ENCODE measurements at places on chromosomes 2 and 18. TPM values are rescaled to one million over a fixed set of nuclear protein-coding genes. Genes with fewer than 3 reads are reported as not detected.

DNA sequence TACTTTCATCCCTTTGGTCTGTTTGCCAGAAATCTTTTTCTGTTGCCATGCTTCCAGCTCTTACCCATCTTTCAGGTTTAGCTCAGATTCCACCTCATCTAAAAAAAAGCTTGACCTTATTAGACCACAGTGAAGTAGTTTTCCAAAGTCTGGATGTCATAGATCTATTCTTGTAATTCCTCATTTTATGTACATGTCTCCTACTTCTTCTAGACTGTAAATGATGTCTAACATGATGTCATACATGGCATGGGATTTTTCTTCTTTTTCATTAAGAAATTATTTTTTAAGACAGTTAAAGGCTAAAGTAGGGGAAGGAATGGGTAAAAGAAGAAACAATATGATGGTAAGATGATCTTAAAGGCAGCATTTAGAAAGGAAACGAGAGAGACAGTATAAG lies 11.3 kb downstream of the GLS start:
- DNase-seq: no peak
- peaks cover 38% of the 10 kb centered on the region for H3K36me3 ChIP-seq
- H3K4me1 ChIP-seq: peaks cover 64% of the 10 kb centered on the region
- peak overlapping the region; percentile 77 for H3K27ac ChIP-seq

GRCh38 chr2:100589527-100589926 lies 26.7 kb downstream of the PDCL3 start:
- no peak for DNase-seq
- peaks cover 33% of the 10 kb centered on the region for H3K4me1 ChIP-seq
- no peaks in the 10 kb centered on the region for H3K27me3 ChIP-seq
- no peaks in the 10 kb centered on the region for H3K36me3 ChIP-seq
- H3K27ac ChIP-seq: peak overlapping the region; percentile 11

GRCh38 chr2:96315005-96315399 lies 9.7 kb upstream of the SNRNP200 start:
- H3K4me3 ChIP-seq: no peak overlapping the region
- H3K36me3 ChIP-seq: no peaks in the 10 kb centered on the region
- DNase-seq: no peak
- H3K27ac ChIP-seq: no peak overlapping the region

DNA sequence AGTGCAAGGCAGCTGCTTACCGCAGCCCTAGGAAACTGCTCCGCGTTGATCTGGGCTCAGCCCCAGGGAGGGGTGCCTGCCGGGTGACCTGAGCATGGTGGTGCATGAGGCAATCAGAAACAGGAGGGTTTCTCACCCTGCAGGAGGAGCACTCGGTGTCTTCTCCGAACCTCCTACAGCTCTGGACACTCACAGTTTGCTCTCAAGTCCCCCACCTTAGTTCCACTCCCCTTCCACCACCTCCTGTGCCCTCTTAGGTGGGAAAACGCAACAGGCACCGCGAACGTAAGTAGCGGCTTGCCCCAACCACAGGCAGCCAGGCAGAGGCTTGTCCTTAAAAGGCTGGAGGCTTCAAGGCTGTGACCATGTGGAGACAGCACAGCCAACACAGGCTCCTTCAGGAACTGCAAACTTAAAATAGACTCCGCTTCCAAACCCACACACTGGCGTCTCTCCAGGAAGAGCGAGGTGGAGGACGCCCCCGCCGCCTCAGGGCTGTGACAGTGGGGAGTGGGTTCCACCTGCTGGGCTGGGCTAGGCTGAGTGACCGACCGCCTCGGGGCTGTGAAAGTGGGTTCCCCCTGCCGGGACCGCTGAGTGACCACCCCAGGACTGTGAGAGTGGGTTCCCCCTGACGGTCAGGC lies 71.6 kb downstream of the NDUFA10 start:
- H3K36me3 ChIP-seq: no peaks in the 10 kb centered on the region
- no peak overlapping the region for H3K27ac ChIP-seq
- no peak overlapping the region for H3K4me3 ChIP-seq
- DNase-seq: no peak

The COLEC11 gene
- 0.15 TPM for total RNA-seq

GRCh38 chr2:173692068-173692467 lies 273.1 kb downstream of the SP3 start:
- no peak overlapping the region for H3K4me3 ChIP-seq
- no peaks in the 10 kb centered on the region for H3K4me1 ChIP-seq
- no peaks in the 10 kb centered on the region for H3K36me3 ChIP-seq
- no peak for DNase-seq
- peaks cover 3% of the 10 kb centered on the region for H3K27me3 ChIP-seq

DNA sequence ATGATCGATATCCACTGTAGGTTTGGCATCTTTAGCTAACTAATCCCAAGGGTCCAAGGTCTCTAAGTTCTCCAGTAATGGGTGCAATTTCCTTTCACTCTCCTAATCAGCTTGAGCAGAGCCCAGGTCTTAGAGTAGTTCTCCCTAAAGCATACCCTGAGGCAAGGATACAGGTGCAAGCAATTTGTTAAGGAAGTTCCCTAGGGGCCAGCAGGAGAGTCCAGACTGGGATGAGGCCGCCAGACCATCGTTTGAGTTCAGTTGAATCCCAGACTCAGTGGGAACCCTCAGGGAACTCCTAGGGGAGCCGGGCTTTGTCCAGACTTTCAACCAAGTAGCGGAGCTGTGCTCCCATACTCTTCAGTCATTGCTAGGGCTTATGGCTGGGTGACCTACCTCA lies 835.4 kb upstream of the CDH2 start:
- no peak for DNase-seq
- no peak overlapping the region for H3K4me3 ChIP-seq
- H3K27me3 ChIP-seq: no peaks in the 10 kb centered on the region
- no peak overlapping the region for H3K27ac ChIP-seq

The GPR45 gene
- not detected for total RNA-seq

- H3K27ac ChIP-seq: no peak overlapping the region
- H3K4me1 ChIP-seq: no peaks in the 10 kb centered on the region
- no peaks in the 10 kb centered on the region for H3K36me3 ChIP-seq
- DNase-seq: no peak
- no peak overlapping the region for H3K4me3 ChIP-seq
- peaks cover 13% of the 10 kb centered on the region for H3K27me3 ChIP-seq
These were observed 36.6 kb downstream of the LONRF2 start for GRCh38 chr2:100285691-100286090.

DNA sequence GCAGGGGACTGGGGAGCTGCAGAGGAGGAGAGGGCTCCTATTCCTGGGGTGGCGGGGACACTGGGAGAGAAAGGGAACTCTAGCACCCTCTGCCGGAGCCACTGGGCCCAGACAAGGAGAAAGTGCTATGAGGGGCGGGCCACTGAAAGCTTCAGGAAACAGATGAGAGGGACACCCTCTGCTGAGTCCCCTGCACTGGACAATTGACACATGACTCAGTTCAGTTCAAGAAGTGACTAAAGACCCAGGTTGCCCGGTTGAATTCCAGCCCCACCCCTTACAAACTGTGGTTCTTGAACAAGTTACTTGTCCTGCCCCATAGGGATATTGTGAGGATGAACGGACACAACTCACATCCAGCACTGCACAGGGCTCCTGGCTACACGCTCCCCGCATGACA lies 5.0 kb downstream of the RUFY4 start:
- no peak overlapping the region for H3K27ac ChIP-seq
- H3K4me1 ChIP-seq: peaks cover under 1% of the 10 kb centered on the region
- peak; percentile 57 for DNase-seq
- H3K4me3 ChIP-seq: no peak overlapping the region
- no peaks in the 10 kb centered on the region for H3K27me3 ChIP-seq

DNA sequence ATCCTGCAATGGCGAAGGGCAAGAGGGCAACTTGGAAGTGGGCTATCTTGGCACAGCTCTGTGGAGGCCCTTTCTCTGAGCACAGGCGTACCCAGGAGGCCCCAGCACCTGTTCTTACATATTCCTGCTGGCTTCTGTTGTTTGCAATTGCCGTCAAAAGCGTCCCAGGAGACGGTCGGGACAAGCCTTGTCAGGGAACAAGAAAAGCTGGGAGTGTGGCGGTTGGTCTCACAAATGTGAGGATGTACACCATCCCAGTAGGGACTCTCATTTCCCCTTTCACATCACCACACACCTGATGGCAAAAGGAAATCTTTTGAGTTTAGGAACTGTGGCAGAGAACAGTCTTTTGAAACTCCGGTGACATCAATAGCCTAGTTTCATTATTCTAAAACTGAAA lies 94.7 kb upstream of the EFEMP1 start:
- no peak overlapping the region for H3K4me3 ChIP-seq
- H3K4me1 ChIP-seq: no peaks in the 10 kb centered on the region
- no peak for DNase-seq
- no peaks in the 10 kb centered on the region for H3K27me3 ChIP-seq
- H3K27ac ChIP-seq: no peak overlapping the region
- H3K36me3 ChIP-seq: no peaks in the 10 kb centered on the region

GRCh38 chr2:197994751-197995150 lies 190.4 kb downstream of the PLCL1 start:
- peaks cover 8% of the 10 kb centered on the region for H3K36me3 ChIP-seq
- H3K4me3 ChIP-seq: no peak overlapping the region
- H3K27ac ChIP-seq: no peak overlapping the region
- DNase-seq: no peak

The PTPRM gene
- total RNA-seq: 6.1 TPM

GRCh38 chr2:181978351-181979150 lies 7.1 kb upstream of the PPP1R1C start:
- no peak overlapping the region for H3K4me3 ChIP-seq
- H3K27ac ChIP-seq: no peak overlapping the region
- H3K36me3 ChIP-seq: no peaks in the 10 kb centered on the region

- no peaks in the 10 kb centered on the region for H3K4me1 ChIP-seq
- no peak for DNase-seq
- H3K4me3 ChIP-seq: no peak overlapping the region
- peaks cover 3% of the 10 kb centered on the region for H3K27me3 ChIP-seq
These were observed 177.6 kb upstream of the CCDC68 start for GRCh38 chr18:55136864-55137263.

- peaks cover 52% of the 10 kb centered on the region for H3K27me3 ChIP-seq
- no peak overlapping the region for H3K27ac ChIP-seq
- no peaks in the 10 kb centered on the region for H3K36me3 ChIP-seq
- H3K4me1 ChIP-seq: no peaks in the 10 kb centered on the region
- DNase-seq: peak; percentile 90
These were observed 13.3 kb downstream of the CHPF start for GRCh38 chr2:219530048-219530963.

- no peaks in the 10 kb centered on the region for H3K36me3 ChIP-seq
- no peaks in the 10 kb centered on the region for H3K4me1 ChIP-seq
- no peak overlapping the region for H3K27ac ChIP-seq
These were observed 48.6 kb upstream of the FHL2 start for GRCh38 chr2:105447476-105447875.

The LIPG gene
- total RNA-seq: 0.22 TPM

GRCh38 chr18:13909141-13909940 lies 6.0 kb downstream of the MC2R start:
- H3K4me1 ChIP-seq: no peaks in the 10 kb centered on the region
- no peaks in the 10 kb centered on the region for H3K36me3 ChIP-seq
- H3K27ac ChIP-seq: no peak overlapping the region
- DNase-seq: no peak

GRCh38 chr2:15799432-15799827 lies 140.9 kb upstream of the MYCN start:
- H3K4me1 ChIP-seq: no peaks in the 10 kb centered on the region
- H3K27ac ChIP-seq: no peak overlapping the region
- no peaks in the 10 kb centered on the region for H3K36me3 ChIP-seq

GRCh38 chr2:96878796-96879544 lies 9.1 kb upstream of the SEMA4C start:
- H3K27ac ChIP-seq: no peak overlapping the region
- no peak for DNase-seq
- peaks cover 16% of the 10 kb centered on the region for H3K4me1 ChIP-seq

Data from activated naive CD4-positive, alpha-beta T cell treated with anti-CD3 and anti-CD28 coated beads for 36 hours (primary cell).